ENCODE measurements at places on chromosomes 6 and 20.

DNA sequence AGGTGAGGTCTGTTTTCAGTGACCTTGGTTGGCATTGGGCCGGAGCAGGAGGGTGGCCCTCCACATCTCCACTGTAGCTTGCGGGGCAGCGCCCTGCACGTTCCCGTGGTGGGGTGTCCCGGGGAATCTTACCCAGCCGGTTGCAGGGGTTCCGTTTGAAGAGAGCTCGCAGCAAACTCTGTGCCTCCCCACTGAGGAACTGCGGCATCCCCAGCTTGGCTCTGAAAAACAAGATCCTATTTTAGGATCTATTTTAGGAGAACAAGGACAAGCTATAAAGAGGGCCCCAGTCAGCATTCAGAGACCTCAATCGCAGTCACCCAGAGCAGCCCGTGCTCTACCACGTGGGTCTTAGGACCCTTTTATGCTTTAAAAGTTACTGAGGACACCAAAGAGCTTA, 97.8 kb downstream of the RAMACL start:
- DNase-seq = no peak

- DNase-seq = no peak
These were observed 18.9 kb upstream of the MAS1 start for GRCh38 chr6:159871906-159872305.

GRCh38 chr6:109743739-109744138, 52.6 kb downstream of the FIG4 start:
- no peak for DNase-seq

DNA sequence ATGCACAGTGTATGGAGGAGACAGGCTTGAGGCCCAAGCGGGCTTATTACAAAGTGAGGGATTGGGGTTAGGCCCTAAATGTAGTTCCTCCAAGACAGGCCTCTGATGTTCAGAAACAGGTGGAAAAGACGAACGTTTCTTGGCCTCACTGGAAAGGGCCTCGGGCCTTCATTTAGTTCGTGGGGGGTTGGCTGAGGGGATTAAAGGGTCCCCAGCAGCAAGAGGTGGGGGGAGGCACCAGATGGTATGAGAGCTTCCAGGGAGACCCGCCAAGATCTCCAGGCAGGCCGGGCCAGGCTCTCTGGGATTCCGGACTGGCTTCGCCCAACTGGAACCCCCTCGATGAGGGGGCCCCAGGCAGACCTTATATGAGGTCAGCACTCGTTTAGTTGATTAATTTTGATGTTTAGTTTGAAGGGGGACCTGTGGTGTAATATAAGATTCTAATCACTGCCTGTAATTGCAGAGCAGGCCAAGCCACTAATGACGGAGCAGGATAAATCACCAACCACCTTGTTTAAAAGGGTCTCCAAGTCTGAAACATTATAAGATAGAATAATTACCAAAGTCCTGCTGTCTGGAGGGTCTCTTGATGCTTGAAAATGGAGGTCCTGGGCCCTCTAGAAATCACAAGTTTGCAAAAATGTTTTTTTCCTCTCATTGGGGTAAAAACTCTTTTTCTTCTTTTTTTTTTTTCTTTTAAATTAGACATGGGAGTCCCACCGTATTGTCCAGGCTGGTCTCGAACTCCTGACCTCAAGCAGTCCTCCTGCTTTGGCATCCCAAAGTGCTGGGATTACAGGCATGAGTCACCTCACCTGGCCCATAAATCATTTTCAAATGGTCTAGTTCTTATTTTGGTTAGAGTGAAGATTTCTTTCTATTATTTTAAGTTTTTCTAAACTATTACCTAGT, 2.2 kb downstream of the HMGA1 start:
- no peak for DNase-seq

GRCh38 chr6:147709396-147710272, 201.1 kb downstream of the SAMD5 start:
- DNase-seq = no peak

DNA sequence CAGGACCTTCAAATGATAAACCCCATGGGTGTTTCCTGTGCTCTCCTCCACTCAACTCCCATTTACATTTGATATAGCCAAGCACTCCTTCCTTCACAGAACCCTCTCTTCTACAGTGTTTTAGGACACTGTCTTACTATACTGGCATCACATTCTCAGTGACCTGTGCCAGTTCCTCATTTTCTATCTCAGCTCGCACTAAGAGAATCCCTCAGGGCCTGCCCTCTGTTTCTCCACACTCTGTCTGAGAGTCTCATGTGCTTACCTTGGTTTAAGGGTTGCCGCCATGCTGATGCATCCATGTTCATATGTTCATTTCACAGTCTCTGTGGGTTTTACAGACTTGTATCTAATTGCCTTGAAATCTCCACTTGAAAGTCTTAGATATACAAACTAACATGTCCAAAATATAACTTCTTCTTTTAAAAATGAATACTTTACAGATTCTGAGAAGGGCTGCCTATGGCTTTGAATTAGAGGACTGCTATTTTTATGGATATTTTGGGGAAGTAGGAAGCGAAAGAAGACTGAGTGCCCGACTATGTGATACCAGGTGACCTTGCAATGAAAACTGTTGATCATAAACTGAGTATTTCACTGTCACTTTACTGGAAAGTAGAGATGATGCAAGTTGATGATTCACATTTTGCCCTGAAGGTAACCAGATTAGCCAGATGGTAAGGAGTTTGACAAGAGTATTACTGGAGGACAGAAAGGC, 153.1 kb upstream of the SIM1 start:
- peak; percentile 7 for DNase-seq

DNA sequence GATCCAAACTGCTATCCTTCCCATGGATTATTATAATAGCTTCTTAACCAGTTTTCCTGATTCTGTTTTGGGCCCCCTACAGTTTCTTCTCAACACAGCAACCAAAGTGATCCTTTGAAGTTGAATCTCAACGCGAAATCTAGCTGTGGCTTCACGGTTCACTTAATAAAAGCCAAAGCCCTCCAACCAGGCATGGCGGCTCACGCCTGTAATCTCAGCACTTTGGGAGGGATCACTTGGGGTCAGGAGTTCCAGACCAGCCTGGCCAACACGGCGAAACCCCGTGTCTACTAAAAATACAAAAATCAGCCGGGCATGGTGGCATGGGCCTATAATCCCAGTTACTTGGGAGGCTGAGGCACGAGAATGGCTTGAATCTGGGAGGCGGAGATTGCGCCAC, 3.3 kb downstream of the RMND1 start:
- no peak for DNase-seq

- DNase-seq = no peak
These were observed 271.4 kb upstream of the MAN1A1 start for GRCh38 chr6:119620846-119621555.

DNA sequence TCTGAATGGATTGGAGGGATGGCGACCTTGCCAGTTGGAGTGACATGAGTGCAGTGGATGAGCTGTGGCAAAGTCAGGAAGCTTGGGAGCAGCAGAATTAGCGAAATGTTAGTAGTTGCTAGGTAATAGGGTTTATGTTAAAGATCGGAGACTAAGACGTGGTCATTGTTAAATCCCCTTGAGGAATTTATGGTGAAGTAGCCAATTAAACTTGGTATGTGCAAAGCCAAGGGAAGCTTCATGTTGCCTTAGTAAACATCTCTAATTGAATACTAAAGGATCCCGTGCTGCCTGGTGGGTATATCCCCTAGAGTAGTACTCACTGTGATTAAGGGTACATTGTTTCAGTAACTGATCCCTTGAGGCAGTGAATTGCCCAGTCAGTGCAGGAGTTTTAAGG, 106.0 kb downstream of the PRIM2 start:
- DNase-seq = no peak

- no peak for DNase-seq
These were observed 54.9 kb downstream of the UBR2 start for GRCh38 chr6:42618686-42619085.

- DNase-seq = no peak
These were observed 64.2 kb upstream of the LTV1 start for GRCh38 chr6:143778926-143779325.

GRCh38 chr6:12608874-12609273, 107.7 kb upstream of the PHACTR1 start:
- DNase-seq = no peak

DNA sequence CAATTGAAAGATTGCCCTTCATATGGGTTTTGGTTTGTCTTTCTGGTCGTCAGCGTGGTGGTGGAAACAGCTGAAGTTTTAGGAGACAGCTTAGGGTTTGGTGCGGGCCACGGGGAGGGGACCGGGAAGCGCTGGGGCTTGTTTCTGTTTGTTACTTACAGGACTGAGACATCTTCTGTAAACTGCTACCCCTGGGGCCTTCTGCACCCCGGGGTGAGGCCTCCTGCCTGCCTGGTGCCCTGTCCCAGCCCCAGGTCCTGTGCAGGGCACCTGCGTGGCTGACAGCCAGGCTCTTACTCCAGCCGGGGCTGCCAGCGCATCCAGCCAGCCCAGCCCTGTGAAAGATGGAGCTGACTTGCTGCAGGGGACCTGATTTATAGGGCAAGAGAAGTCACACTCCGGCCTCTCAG, 22.8 kb downstream of the NPEPL1 start:
- DNase-seq = no peak

- peak; percentile 62 for DNase-seq
These were observed at the start of gene SNX9 for GRCh38 chr6:157823001-157823527. SNX9 (plus strand) TSS chr6:157823246; CDS start chr6:157823435, 189 bp downstream.

GRCh38 chr6:132130626-132131298, 179.6 kb upstream of the CCN2 start:
- DNase-seq = peak; percentile 15

DNA sequence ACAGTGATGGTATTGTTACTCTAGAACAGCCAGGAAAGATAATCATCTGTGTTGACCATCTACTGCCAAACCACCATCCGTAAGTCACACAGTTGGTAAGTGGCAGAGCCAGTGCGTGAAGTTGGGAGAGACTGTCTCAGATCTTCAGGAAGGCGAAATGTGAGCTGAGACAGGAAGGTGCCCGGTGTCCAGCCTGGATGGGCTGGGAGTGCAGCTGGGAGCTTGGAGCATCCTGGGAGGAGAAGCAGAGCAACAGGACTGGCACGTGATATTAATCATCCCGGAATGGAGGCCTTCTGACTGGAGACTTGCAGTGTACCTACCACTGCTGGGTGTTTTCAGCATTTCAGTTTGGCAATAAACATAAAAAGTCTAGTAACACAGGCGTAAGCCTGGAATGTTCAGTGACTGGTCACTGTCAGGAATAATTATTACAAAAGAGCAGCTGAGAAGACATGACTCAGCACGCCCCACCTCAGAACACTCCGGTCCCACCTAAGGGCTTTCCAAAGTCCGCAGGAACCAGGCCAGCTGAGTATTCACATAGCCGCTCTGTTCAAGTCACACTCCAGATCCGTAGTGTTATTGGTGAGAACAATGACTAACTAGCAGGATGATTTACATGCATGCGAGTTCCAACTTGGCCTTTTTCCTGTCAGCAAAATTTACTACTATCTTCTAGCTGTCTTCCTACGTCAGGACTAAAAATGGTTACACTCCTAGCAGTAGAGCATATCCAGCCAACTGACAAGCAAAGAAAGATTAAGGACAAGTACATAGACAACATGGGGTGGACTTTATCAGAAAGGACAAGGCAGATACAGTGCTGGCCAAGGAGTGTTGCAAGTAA, 45.1 kb upstream of the PNRC1 start:
- DNase-seq = no peak

GRCh38 chr6:147087641-147088040, 116.6 kb upstream of the STXBP5 start:
- DNase-seq = no peak

- peak; percentile 44 for DNase-seq
These were observed 56.5 kb downstream of the CD40 start for GRCh38 chr20:46174469-46175126.

DNA sequence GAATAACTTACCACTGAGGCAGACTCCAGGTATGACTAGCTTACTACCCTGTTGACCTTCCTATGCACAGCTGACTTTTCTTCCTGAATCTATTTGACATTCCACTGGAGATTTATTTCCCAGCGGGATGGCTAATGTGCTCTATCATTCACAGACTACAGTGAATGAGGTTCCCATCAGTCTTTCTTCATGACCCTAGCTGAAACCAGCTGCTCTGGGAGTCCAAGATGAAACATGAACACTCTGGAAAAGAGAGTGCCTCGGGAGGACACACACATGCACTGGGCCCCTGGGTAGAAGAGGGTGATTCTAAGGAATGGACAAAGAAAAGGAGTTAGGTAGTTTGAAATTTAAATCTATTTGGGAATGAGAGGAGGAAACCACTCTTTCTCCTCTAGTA, 82.6 kb upstream of the DST start:
- no peak for DNase-seq

- DNase-seq = no peak
These were observed 258.1 kb downstream of the PREX1 start for GRCh38 chr20:48569679-48570078.

- DNase-seq = no peak
These were observed 38.6 kb downstream of the ZHX3 start for GRCh38 chr20:41278936-41279335.

GRCh38 chr6:54193560-54193959, 82.3 kb downstream of the MLIP start:
- no peak for DNase-seq

DNA sequence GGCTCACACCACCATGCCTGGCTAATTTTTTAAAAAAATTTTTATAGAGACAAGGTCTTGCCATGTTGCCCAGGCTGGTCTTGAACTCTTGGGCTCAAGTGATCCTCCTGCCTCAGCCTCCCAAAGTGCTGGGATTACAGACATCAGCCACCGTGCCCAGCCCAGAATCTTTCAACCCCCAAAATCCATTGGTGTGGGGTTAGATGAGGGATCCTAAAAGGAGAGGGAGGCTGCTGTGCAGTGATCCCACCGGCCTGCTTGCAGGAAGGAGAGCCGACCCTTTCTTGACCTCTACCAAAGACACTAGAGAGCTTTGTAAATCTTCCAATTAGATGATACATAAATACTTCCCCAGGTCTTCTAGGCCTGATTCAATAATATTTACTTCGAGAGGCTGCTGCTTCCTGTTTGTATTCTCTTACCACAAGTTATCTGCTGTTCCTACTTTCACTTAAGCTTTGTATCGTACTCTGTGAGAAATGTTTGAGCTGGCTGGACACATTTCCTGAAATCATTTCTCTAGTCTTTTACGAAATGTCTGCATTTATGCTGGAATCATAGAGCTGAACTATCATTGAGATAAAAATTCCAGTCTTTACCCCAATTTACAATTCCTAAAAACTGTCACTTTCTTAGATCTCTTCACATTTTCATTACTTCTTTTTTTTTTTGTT, 49.3 kb upstream of the IER3 start:
- peak; percentile 18 for DNase-seq

- DNase-seq = no peak
These were observed 304.1 kb upstream of the TCF21 start for GRCh38 chr6:133584823-133585222.
